ENCODE measurements at places on chromosomes 1 and 21.

GRCh38 chr1:147337040-147337630, 94.7 kb downstream of the CHD1L start:
- no peak for DNase-seq

GRCh38 chr21:31502537-31503143, 156.9 kb upstream of the SOD1 start:
- no peak for DNase-seq

DNA sequence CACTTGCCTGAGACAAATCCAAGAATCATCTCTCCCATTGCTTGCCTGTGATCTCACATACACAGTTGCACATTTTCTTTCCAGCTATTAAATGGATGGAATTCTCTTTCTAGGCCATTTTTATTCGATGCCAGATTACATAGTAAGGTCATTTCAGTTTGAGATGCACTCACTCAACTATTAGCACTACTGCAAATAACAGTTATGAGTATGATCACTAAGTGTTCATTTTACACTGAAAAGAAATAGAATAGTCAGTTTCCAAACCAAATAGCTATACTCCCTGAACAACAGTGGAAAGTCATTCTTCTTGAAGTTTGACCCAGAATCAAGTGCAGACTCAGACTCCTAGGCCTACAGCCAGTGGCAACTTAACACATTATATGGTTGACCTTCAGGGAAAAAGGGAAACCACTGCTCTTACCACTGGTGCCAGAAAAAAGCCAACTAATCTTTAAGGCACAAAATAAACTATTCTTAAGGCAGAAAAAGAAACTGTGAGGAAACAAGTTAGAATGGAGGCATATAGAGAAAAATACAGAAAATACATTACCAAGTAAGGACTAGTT, 31.5 kb downstream of the WNT2B start:
- DNase-seq, result no peak

GRCh38 chr1:113269168-113269963, 120.9 kb upstream of the MAGI3 start:
- no peak for DNase-seq

DNA sequence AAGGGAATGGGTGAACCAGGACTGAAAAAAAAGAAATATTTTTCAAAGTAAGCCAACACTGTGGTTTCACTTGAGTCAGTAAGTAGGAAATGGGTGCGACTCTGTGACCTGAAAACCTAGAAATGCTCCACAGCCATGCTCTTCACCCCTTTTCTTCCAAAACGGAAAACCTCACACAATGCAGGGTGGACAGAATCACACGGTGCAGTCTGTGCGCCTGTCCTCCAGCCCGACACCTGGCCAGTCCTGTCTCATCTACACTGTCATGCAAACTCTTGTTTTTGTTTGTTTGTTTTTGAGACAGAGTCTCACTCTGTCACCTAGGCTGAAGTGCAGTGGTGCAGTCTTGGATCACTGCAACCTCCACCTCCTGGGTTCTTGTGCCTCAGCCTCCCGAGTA, 53.3 kb downstream of the B3GALT5 start:
- no peak for DNase-seq

DNA sequence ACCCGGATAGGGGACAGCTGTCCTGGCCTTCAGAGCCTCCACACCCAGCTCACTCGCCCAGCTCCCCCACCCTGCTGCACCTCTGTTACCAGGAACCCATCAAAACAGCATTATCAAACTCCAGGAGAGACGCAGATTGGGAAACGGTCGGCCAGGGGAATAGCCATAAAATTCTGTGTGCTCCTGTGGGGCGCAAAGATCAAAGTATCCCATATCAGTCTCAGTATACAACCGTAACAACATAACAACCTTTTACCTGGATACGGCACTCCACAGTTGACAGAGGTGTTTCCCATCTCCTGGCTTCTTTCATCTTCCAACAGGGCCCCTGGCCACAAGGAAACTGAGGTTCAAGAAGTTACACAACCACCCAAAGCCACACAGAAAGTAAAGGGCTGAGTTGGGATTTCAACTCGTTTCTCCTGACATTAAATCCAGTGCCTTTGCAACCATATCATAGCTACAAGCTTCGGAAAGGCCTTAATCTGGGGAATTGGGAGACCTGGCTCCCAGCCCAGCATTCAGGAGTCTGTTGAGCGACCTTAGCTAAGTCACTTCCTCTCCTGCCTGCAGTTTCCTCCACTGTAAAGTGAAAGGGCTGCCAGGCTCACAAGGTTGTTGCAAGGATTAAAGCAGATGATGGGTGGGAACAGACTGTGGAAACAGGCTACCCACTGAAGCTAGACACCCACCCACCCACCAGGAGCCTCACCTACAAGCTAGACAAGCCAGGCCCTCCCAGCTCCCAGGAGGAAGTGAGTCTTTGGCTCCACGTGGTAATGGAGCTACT, 8.1 kb upstream of the EPHB2 start:
- peak; percentile 9 for DNase-seq

DNA sequence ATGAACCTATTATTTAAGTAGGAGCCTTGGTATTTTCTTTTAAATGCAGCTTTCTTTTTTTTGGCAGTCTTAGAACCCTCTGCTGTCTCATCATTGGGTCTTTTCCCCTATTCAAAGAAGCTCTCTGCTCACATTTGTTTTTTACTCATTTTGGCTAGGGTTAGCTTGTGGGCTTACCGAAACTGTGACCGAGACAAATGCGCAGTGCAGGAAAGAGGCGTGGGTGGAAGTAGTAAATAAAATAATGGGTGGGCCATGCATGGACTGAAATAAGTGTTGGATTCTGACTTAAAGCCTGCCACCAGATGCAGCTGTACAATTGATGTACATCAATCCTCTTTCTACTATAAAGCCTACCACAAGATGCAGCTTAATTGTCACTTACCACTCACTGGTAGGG, 14.7 kb downstream of the XPR1 start:
- no peak for DNase-seq

GRCh38 chr1:53725238-53725689, 13.7 kb downstream of the GLIS1 start:
- no peak for DNase-seq

- peak; percentile 9 for DNase-seq
These were observed 76.4 kb upstream of the DNAH14 start for GRCh38 chr1:224852901-224853568.

GRCh38 chr1:212542761-212543187, 65.8 kb upstream of the ATF3 start:
- DNase-seq, result no peak

- no peak for DNase-seq
These were observed 350.9 kb downstream of the ST6GALNAC3 start for GRCh38 chr1:76425201-76426145.

- DNase-seq, result no peak
These were observed 13.3 kb upstream of the S100A2 start for GRCh38 chr1:153578936-153579335.

DNA sequence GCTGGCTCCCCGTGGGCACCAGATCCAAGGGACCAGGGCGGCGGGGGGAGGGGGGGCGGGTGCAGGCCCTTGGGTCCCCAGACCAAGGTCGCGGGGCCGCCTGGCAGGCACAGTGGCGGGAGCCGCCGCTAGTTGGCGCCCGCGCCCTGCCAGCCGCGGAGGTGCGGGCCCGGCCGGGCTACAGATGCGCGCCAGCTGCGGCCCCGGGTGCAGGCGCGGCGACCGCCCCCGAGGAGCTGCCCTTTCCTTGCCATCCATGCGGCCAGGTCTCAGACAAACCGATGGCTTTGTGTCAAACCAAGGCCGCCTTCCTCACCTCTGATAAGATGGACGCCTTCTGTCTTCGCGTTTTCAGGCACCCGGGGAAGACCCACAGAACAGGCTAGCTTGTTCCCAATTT, 2.2 kb upstream of the RUNX3 start:
- peak; percentile 35 for DNase-seq

GRCh38 chr1:63971557-63971956, 197.7 kb downstream of the ROR1 start:
- DNase-seq, result no peak

GRCh38 chr1:199959775-199960110, 67.8 kb upstream of the NR5A2 start:
- no peak for DNase-seq

GRCh38 chr1:998995-999724, 737 bp downstream of the HES4 start:
- DNase-seq, result no peak

DNA sequence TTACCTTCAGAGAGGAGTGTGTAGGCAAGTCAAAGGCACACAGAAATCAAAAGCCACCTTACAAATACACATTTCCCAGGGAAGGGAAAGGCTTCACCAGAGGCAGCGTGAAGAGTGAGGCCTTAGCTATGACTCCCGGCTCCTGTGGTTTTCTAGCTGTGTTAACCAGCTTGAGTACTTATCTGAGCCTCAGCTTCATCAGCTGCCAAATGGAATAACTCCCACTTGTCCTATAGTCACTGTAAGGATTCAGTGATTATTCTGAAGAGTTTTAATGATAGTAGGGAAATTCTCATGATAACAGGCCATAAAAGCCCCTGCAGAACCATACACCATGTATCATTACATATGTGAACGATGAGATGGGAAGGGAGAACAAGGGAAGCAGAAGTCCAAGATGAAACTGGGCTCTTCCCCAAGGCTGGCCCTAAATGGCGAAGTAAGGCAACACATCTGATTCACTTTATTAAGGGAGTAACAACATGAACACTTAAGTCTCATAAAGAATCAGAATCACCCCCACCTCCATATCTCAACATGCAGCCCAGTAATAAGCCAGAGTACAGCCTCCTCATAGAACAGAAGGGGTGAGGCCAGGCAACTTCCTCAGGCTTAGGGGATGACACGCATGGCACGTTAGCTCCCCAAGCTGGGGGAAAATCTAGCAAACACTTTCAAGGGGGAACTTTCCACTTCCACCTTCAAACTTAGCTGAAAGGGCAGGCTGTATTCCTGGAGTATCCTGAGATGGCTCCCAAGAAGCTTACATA, 63.7 kb downstream of the SLC66A1 start:
- no peak for DNase-seq

DNA sequence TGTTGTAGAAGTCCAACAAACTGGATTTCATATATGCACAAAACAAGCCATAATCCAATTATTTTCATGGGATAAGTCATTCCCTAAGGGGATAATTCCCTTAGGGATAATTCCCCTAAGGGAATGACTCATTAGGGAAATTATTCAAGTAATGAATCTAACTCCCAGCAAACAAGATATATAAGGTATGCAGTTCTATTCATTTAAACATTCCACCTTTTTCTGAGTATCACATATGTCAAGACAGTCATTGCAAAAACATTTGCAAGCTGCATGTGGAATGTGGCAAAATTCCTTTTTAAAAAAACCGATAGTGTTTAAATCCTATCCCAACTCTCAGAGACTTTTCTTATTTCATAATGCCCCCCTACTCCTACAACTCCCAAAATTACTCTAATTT, 131.2 kb downstream of the AKT3 start:
- DNase-seq, result no peak

GRCh38 chr1:208668991-208669390, 424.8 kb upstream of the PLXNA2 start:
- no peak for DNase-seq

DNA sequence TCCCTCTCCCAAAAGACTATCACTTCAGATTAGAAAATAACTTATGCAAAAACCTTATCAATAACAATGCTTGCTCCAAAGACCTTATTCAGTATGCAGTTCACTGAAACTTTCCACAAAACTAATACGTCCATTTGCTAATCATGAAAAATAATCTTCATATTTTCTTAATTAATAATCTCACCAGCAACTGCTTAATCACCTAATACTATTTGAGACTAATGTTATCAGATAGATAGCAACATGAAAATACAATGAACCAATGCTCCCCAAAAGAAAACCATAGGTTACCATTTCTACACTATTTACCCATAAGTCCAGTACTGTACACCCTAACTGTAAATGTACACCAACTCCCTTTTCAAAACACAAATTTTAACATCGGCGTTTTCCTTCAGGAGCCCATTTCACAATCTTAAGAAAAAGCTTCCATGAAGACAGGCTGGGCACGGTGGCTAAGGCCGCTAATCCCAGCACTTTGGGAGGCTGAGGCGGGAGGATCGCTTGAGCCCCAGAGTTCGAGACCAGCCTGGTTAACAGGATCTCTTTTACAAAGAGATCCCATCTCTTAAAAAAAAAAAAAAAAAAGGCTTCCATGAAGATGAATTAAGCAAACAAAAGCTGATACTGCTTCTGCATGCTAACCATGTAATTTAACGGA, 1.7 kb downstream of the GNB1 start:
- no peak for DNase-seq

DNA sequence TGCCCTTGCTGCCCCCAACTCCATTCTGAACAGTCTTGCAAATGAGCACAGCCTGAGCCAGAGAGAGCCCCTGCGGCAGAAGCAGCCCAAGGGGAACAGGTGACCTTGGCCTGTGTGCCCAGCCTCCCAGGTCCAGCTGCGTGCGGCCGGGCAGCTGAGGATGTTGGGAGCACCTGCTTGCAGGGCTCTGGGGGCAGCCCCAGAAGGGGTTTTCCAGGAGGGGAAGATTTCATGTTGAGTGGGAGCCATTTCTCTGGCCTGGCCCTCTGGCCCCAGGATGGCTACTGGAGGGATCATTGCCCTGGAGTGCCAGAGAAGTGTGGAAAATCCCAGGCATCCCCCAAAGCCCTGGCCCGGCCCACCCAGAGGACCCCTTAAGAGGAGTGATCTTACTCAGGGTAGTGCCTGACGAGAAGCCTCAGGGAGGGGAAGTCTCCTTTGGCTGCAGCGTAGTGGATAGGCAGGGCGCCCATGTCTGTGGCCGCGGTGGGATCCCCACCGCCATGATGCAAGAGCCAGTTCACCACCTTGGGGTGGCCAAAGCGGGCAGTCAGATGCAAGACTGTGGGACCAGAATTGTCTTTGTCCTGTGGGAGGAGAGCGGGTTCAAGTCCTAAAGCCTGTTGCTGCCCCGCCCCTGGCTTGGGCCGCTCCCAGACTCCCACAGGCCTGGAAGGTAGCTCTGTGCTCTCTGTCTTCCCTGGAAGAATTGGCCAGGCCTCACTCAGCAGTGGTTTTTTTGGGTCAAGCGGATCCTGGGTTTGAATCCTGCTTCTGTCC, 20.6 kb upstream of the RNU1-4 start:
- DNase-seq, result no peak

GRCh38 chr1:31755197-31755611, 8.9 kb downstream of the ADGRB2 start:
- no peak for DNase-seq

GRCh38 chr21:16509476-16509875, 779.7 kb downstream of the USP25 start:
- no peak for DNase-seq

DNA sequence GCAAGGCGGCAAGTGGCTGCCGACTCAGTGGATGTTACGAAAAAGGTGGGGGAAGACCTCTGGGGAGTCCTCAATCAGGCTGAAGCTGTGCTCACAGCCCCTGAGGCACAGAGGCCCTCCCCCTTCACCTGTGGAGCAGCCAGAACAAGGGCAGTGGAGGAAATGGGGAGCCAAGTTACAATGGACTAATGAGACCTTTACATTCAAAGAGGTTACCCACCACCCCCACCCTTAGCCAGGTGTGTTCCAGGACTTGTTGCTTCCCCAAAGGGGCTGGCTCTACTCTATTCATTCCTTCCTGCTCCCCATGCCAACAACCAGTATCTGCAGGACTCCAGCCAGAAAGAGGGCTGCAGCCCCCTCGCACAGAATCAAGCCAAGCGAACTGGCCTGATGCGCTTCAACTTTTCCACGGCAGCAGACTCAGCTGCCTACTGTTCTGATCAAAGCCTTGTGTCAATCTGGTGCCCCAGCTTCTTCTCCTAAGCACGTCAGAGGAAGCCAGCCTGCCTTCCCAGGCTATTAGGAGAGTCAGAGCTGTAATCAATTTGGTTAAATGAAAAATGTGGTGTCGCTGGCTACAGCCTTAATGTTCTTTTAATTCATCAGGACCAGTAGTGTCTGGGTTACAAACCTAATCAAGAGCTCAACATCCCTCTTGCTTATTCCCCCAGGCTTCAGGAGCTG, 1.8 kb upstream of the SYT2 start:
- DNase-seq, result no peak

- no peak for DNase-seq
These were observed 21.5 kb upstream of the ST6GALNAC3 start for GRCh38 chr1:76053021-76053420.
